ENCODE measurements at places on chromosomes 2 and 18.

GRCh38 chr2:126832014-126832413 is 66.7 kb upstream of the TEX51 start:
- DNase-seq = no peak

- no peak for DNase-seq
Observed at GRCh38 chr18:22709288-22710060, 223.7 kb upstream of the RBBP8 start.

DNA sequence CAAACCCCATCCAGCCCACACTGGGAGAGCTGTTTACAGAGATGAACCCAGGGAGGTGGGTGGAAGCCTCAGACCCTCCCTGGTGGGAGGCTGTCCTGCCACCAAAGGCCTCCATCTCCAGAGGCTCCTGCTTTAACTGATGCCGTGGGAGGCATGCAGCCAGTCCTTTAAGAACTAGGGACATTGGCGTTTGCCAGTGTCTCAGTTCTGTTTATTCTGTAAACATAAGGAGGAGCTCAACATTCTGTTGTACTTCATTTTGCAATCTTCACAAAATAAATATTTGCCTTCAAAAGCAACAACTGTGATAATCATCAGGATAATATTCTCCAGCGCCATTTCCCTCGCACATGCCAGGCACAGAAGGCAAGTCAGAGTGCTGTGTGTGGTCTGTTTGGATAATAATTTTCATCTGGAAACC is 6.8 kb downstream of the EDAR start:
- DNase-seq = no peak

DNA sequence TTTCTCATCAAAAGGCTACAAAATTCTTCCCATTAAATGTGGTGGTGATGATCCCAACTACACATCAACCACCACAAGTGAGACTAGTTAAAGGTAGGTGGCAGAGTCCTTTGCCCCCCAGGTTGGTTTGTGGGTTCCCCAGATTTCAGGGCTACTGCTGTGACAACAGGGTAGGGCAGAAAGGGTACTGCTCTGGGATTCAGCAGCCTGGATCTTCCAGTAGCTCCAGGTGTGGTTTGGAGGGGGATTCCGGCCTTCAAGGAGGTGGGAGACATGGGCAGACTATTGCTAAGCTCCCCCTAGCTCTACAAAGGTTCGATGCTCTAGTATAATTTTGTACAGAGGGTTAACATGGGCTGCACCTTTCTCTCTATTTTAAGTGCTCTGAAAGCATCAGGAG is 74.9 kb upstream of the FZD5 start:
- DNase-seq = no peak

DNA sequence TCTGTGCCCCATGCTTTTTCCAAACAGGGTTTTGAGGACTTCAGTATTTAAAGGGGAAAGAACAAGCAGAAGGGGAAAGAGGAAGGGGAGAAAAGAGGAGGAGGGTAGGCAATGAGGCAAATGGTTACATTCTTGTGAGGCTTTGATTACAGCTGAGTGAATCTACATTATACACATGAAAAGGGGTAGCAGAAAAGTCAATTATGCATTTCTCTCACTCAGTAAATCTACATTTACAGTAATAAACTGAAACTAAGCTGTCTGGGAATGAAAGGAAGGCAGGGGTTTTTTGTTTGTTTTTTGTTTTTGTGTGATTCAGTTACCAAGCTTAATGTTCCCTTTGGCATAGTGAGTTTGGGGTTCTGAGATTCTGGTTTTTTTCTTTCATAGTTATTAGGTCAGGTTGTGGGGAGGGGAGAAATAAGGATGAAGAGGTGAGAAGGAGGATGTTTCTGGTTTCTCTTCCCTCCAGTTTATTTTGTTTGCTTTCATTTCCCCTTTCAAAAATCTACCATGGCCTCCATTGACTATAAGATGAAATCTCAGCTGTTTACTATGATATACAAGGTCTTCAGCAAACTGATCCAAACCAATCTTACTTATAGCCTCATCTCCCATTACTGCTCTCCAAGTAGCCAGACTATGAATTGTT is 18.7 kb downstream of the C18orf63 start:
- no peak for DNase-seq

DNA sequence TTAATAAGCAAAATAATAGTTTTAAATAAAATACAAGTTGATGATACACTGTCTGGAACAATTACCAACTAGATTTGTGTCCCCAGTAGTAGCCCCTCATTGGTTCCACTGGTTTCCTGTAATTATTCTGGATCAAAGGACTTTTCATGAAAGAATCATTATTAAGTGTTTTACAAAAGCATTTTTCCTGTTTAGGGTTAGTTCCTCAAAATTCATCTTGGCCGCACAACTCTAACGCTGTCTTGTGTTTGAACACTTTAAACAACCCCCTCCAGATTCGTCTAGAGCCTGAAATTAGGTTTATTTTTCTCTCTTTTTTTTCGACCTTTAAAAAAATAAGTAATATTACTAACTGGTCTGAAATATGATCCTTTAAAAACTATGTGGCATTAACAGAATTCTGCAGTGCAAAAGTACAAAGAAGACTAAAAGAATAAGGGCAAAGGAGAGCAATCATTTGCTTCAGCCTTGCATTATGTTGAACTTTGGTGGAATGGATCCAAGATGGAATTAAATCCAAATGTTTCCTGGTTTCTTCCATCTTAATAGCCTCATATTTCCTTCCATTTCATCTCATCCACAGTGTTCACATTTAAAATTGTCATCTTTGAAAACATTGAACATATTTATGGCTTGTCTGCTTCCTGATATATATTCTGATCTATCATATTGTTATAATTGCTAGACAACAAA is 678.4 kb downstream of the IRS1 start:
- DNase-seq = no peak

- DNase-seq = no peak
Observed at GRCh38 chr2:160934991-160935390, 225.2 kb upstream of the TANK start.

- no peak for DNase-seq
Observed at GRCh38 chr2:172177996-172178395, 75.3 kb upstream of the DLX2 start.

GRCh38 chr2:175220075-175220474 is 38.6 kb upstream of the ATP5MC3 start:
- no peak for DNase-seq

DNA sequence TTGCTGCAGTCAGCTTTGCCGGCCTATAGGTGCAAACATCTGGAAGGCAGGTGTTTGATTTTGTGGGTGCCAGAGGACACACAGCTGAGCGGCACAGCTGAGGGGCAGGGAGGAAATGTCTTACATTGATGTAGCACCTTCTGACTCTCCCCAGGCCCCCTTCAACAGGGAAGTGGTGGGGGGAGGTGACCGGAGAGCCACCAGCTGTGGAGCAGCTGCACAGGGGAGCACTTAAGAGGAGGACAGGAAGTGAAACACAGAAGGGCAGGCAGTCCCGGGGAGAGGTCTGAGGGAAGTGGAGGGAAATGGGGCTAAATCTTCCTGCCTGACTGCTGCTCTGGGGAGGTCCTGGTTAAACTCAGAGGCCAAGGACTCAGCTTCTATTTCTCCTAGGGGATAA is 409.1 kb downstream of the TNS1 start:
- no peak for DNase-seq

DNA sequence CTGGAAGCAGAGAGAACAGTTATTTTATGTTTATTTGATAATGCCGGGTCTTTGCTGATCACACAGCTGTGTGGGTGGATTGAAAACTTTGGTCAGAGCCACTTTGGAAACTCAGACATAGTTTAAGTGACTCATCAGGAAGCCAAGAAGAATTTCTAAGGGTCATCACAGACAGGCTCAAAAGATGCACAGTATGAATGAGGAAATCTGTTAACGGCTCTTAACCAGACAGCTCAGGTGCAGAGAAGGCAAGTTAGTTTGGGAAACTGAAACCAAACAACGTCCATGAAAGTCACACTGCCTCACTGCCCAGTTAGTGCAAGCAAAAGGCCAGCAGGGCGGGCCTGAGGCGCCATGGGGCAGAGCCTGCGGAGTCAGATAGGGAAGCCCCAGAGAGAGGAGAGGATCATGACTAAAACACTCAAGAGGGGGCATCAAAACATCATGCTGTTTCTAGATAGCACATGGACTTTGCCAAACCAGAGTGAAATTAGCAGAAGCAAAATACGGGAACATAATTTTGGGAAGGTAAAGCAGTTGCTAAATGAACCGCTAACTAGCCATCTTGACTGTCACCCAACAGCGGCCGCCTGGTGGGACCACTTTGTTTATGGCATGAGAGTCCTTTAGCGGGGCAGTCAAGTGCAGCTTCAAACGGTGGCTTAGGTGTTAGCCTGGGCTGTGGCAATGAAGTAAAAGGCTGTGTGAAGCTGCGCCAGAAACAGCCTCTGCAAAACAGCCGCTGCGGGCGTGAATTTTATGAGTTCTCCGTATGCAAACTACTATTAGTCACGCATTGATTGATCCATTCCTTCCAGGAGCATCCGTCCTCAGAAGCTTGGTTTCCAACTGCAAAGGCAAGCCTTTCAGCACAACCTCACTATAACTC is 101.2 kb downstream of the KCTD18 start:
- peak; percentile 54 for DNase-seq

DNA sequence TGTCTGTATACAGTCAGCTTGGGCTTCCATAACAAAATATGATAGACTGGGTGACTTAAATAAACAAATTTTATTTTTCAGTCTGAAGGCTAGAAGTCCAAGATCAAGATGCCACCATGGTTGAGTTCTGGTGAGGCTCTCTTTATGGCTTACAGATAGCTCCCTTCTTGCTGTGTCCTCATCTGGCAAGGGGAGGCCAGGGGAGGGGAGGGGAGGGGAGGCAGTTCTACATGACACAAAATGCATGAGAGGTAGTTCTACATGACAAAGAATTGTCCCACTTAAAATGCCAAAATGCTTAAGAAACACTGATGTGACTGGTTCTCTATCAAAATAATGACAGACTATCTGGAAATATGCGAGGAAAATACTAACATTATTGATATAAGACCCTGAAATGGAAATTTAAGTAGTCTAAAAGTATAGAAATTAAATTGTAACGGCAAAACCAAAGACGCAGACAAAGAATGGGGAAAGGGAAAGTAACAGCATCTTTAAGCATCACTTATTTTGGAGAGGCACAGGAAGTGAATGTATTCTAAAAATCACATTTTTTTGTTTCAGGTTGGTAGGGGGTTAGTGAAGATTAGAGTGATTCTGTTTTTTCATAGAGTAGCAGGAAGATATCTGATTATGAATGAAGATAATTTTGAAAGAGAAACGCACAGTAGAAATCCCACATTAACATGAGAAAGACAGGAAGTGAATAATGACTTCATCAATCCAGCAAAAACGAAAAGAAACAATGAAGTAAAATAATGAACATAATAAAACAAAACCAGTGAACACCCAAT is 131.4 kb downstream of the STRN start:
- no peak for DNase-seq

GRCh38 chr2:174035981-174036742 is 71.0 kb upstream of the SP3 start:
- no peak for DNase-seq

DNA sequence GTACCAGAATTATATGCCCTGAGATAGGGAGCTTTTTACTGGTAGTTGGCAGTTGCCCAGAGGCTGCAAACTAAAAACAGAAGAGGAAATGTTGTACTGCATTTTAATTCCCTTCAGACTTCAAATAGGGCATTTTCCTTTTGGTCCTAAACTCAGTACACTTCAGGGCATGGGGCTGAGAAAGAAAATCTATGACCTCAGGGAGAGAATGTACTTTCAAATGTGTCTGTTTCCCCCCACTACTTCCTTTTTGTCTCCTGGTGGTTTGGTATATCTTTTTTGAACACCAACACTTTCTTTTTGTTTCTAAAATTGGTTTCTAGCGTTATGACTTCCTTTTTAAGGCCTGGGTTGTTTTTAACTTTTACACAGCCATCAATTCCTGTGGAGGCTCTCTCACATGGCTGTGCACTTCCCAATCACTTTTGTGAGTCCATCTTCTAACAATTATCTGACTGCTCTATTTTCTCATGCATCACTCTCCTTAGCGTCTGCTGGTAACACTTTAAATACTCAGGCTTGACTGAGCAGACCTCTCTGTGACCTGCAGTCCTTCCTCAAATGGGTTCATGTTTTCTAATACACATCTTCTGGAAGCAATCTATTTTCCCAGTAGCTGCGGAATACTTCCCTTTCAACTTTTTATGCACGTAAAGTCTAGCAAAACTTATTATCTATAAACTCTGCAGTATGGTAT is 596.0 kb downstream of the LRP1B start:
- no peak for DNase-seq

DNA sequence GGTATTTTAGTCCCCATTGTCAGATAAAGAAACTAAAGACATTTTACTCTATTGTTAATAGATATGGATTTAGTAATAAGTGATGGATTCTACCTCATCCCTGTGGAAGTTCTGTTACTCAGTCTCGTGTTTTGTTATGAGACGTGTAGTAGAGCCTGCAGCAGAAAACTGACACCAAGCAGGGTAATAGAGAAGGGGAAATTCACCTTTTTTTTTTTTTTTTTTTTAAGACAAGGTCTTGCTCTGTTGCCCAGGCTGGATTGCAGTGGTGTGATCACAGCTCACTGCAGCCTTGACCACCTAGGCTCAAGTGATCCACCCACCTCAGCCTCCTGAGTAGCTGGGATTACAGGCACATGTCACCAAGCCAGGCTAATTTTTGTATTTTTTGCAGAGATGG is 164.5 kb downstream of the CERS6 start:
- DNase-seq = no peak

GRCh38 chr2:155456222-155456621 is 757.7 kb downstream of the KCNJ3 start:
- no peak for DNase-seq

- DNase-seq = no peak
Observed at GRCh38 chr2:224174521-224174920, 135.4 kb upstream of the SERPINE2 start.

DNA sequence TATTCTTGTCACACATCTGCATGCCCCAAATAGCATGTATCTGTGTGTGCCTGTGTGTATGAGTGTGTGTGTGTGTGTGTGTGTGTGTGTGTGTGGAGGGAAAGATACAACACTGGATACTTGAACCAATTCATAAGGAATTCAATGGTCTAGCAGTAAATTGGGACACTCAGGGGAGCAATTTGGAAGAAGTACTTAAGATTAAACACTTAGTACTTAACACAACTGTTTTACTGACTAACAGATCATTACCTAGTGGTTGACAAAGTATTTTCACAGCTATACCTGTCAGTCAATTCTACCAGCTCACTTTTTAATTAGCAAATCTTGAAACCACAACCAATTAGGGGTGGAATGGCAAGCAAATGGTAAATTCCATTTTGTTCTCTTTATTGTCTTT is 1024.1 kb downstream of the TMEM182 start:
- no peak for DNase-seq

GRCh38 chr2:206379266-206379665 is 64.1 kb upstream of the ADAM23 start:
- no peak for DNase-seq

Data from NCI-H345 (cell line).